Choroid plexus epithelial cell (primary cell): ENCODE measurements at places on chromosomes 11 and 22.

- peak; percentile 94 for DNase-seq
Observed at GRCh38 chr11:8959546-8960166, 4.6 kb downstream of the TMEM9B start.

- no peak for DNase-seq
Observed at GRCh38 chr11:127225619-127226018, 225.0 kb upstream of the KIRREL3 start.

GRCh38 chr11:7520981-7521487 lies 7.2 kb downstream of the PPFIBP2 start:
- DNase-seq: no peak

- DNase-seq: peak; percentile 84
Observed at GRCh38 chr11:73177778-73178539, 35.8 kb upstream of the FCHSD2 start.

DNA sequence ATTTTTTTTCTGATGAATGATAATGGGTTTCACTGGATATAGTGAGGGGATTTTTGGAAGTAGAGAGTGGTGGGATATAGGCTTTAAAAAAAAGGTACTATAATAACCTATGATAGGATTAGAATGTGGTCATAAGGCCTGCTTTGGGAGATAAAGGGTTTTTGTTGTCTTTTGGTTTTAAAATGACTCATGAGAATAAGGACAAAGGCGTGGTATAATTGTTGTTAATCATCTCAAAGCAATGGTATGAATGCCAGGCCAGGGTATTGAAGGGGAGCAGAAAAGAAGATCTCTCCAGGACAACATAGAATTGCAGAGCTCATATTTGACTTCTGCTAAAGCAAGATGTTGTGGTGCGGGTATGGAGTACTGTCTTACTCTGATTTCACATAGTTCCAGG lies 579.4 kb downstream of the JRKL start:
- no peak for DNase-seq

- no peak for DNase-seq
Observed at GRCh38 chr11:126888115-126888712, 112.4 kb downstream of the KIRREL3 start.

DNA sequence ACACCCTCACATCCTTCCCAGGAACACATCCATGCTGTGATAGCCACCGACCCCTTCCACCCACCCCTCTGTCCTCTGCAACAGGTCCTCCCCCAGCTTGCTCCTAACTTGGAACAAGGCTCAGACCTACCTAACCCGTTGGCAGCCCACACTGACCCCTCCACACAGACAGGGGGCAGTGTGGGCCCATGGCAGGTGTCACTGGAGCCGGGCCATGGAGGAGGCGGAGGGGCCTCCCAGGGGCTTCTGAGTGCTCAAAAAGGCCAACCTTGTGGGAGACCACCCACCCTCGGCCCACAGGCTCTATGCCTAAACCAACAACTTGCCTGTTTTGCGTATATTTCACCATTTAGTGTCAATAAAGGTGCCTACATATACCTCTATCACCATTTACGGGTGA lies 57.0 kb downstream of the CERK start:
- DNase-seq: no peak

GRCh38 chr11:61910187-61911127 lies 6.9 kb downstream of the RAB3IL1 start:
- no peak for DNase-seq

- DNase-seq: no peak
Observed at GRCh38 chr11:131302836-131303235, 67.6 kb upstream of the NTM start.

DNA sequence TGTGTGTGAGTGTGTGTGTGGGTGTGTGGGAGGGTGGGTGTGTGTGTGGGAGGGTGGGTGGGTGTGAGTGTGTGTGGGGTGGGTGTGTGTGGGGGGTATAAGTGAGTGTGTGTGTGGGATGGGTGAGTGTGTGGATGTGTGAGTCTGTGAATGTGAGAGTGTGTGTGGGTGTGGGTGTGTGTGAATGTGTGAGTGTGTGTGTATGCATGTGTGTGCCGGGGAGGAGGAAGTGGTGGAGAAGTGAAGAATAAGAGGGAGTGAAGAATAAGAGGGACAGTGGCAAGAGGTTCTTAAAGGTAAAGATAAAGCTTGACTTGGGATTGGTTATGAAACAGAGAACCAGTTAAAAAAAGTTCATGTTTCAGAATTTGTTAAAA lies 54.0 kb downstream of the PRR5L start:
- no peak for DNase-seq

DNA sequence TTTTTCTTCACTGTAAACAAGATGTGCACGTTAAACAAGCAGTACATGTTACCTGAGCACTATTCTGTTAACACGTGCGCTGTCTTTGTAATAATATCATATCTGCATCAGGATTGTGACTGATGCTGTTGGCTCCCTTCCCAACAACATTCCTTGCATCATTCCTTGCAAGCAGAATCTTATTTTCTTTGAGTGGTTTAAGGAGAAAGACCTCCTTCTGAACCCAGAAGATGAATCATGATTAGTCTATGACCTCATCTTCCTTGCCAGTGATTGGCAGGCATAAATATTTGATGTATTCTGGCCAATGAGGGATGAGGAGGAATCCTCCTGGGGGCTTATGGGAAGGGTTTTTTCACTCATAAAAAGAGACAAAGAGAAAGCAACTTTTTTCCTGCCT lies 46.2 kb downstream of the C11orf71 start:
- peak; percentile 98 for DNase-seq

GRCh38 chr11:64482588-64482987 lies 108.4 kb upstream of the SLC22A12 start:
- DNase-seq: no peak

GRCh38 chr11:15222777-15223176 lies 108.1 kb downstream of the INSC start:
- no peak for DNase-seq

DNA sequence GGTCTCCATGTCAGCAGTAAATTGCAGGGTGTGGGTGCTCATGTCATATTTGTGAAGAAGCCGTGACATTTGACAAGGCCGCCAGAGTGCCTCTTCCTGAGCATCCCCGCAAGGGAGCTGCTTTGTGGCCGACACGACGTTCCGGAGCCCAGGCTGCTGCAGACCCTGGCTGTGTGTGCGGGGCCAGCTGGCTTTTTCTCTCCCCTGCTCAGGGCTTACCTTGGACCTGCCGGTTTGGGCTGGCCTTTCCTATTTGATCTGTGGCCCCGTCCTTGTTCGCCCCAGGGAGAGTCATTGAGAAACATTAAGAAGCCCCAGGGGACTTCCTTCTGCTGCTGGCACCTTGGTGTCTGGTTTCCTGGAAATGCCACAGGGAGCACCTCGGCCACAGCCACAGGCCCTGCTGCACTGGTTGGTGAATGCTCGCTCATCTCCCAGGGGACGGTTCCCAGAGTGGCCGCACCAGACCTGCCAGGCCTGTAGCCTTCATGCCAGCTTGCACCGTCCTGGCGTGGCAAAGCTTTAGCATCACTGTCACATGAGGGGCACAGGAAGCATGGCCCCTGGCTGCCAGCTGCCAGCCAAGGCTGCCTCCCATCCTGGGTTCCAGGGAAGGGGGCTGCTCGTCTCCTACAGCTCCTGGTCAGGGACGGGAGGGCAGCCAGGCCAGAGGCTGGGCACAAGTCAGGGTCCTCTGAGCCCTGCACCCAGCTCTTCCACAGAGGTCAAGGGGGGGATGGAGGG lies 5.4 kb downstream of the GRK2 start:
- no peak for DNase-seq

DNA sequence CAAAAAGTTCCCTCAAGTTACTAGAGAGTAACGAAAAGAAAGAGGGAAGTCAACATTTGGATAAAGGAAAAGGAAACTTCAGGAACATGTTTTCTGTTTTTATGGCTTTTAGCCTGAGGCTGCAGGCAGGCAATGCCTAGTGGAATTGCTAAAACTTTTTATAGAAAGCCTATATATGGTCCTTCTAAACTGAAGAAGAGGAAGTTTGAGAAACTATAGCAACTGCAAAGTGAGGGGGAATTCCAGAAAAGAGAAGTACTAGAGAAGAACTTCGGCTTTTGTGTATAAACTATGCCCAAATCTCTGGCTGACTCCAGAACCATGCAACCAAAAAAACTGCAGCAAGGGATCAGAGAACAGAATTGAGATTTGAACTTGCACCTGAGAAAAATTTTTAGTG lies 74.3 kb upstream of the ARHGAP42 start:
- no peak for DNase-seq

DNA sequence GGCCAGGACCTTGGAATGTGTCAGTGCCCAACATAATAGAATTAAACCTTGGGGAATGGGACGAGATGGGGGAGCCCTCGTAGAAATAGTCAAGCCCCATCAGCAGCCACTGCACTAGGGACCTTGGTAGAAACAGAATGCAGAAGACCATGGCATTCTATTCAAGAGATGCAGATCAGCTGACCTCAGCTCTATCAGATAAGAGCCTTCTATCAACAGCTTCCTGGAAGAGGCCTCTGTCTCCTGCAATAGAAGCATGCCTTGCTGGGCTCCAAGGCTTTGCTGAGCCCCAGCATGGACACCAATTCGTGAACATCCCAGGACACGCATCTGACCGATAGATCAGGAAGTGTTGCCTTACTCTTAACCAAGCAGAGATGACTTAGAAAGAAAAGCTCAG lies 27.5 kb upstream of the FLI1 start:
- DNase-seq: no peak

DNA sequence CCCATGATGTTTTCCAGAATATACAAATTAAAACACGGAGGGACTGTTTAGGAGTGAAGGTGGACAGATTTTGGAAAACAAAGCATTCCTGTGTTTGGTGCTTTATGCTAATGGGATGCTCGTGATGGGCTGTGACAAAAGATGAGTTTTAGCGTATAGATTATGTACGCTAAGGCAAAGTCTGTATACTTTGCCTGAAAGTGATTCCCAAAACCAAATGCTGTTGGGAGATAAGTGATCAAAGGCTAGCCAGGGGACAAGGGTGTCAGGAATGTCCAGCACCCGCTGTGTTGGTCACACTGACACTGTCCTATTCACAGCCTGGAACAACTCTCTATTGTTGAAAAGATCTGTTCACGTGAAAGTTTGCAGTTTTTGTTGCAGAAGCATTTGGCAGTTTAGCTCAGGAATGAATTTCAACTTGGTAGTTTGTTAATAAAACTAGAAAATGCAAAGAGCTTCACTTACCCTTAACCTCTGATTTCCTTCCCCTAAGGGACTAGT lies 1.5 kb downstream of the JAM3 start:
- DNase-seq: no peak

DNA sequence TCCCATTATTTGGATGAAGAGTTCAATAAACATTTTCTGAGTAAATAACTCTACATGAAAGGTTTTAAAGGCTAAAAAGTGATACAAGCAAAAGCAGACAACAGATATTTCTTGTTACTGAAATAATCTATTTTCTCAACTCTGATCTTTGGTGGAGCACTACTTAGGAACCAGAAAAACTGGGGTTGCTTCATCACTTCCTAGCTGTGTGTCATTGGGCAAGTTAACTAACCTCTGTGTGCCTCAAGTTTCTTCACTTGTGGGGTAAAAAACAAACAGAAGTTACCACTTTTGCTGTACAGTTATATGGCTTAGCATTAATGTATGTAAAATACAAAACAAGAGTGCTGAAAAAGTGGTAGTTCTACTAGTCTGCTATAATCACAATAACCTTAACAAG lies 5.6 kb downstream of the MAPK1 start:
- DNase-seq: no peak

- no peak for DNase-seq
Observed at GRCh38 chr11:116207019-116207418, 565.8 kb downstream of the BUD13 start.

- no peak for DNase-seq
Observed at GRCh38 chr11:1943576-1943975, 3.6 kb upstream of the MRPL23 start.

GRCh38 chr11:10920205-10920604 lies 62.4 kb upstream of the ZBED5 start:
- DNase-seq: peak; percentile 71

GRCh38 chr11:17388609-17389210 lies at the start of gene KCNJ11:
Gene KCNJ11 (minus strand): TSS chr11:17388659. CDS start chr11:17388091, 568 bp downstream.
- DNase-seq: no peak

DNA sequence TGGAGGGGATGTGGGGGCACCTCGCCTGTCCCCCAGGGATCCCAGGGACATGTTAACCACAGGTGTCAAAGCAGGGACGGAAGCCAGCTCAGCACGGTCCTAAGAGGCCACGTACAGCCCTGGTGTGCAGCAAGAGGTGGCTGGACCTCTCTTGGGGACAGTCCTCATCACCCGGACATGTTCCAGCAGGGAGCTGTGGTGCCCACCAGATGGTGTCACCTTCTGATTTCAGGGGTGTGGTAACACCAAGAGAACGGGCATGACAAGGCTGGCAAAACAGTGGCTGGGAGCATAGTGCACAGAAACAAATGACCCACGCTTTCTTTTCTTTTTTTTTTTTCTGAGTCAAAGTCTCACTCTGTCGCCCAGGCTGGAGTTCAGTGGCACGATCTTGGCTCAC lies 25.6 kb upstream of the COMT start:
- no peak for DNase-seq

DNA sequence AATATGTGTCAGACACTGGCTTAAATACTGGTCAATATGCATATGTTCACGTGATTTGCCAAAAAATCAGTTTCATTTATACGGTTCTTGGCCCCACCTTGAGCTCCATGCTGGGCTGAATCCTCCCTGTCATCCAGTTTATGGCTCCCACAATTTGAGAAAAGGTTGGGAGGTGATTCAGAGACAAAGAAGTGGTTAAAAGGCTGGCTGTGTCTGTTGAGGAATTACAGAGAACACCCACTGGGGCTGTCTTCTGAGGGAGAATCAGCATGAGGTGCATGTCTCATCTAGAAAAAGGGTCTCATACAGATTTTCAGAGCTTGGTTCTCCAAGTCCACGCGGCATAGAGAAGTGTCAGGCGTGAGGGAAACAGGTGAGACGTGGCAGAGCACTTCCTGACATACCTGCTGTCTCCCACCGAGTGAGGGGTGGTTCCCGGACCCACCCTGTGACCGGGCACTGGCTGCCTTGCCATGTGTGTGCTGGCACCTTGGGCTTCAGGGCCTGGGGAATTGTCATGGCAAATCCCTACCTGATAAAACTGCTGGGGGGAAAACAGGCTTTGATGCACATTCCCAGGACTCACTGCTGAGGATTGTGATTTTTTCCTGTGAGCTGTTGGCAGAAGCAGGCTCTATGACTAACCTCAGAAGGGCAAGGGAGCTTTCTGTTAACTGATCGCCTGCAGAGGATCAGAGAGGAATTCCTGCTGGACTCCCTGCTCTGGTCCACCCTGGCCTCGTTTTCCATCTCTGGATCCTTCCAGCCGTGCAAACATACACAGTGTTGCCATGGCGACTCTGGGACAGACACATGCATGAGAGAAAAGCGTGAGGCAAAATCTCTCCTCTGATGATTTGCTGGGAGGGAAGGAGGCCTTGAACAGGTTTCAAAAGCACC lies 223.6 kb downstream of the ADAMTS15 start:
- peak; percentile 88 for DNase-seq

DNA sequence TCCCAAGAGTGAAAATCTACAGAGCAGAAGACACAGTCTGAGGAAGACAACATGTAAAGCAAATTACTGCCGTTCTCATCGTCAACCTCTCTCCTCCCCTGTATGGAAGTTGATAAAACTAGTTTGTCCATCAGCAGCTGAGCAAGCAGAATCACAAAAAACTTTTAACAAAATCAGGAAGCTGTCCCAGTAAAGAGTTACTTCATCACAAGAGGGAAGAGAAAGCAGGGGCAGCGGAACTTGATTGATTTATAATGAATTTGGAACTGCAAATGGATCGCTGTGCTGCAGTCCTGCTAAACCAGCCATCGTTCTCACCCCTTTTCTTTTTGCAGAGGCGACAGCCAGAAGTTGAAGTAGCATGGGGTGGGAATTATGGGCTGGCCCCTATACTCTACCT lies 13.7 kb upstream of the UCP3 start:
- no peak for DNase-seq

- DNase-seq: no peak
Observed at GRCh38 chr22:44548981-44549380, 50.9 kb upstream of the RTL6 start.

- no peak for DNase-seq
Observed at GRCh38 chr11:65887723-65888162, 528 bp downstream of the FIBP start.
